ENCODE measurements at places on chromosomes 16 and 17.

DNA sequence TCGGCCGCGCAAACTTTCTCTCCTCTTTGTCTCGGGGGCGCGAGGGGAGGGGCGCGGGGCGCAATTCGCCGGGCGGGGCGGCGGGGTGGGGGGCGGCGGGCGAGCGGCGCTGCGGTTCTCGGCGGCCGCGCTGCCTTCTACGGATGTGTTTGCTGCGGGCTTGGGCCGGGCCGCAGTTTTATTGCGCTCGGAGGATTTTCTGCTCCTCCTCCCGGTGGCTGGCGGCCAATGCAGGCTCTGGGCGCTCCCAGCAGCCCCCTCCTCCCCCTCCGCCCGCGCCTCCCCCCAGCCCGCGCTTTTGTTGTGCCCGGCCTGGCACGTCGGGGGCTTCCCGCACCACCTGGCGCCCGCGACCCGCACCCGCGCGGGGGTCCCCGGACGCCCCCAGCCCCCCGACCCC, at the start of gene TIMP2:
Gene TIMP2 (minus strand): TSS at position 154 of the 400 bp plus-strand sequence. CDS start 299 bp downstream, outside the sequence.
- peak; percentile 92 for DNase-seq

GRCh38 chr17:742147-742793, 9.8 kb downstream of the GEMIN4 start:
- no peak for DNase-seq

GRCh38 chr17:46092991-46093390, 93.9 kb downstream of the STH start:
- no peak for DNase-seq

DNA sequence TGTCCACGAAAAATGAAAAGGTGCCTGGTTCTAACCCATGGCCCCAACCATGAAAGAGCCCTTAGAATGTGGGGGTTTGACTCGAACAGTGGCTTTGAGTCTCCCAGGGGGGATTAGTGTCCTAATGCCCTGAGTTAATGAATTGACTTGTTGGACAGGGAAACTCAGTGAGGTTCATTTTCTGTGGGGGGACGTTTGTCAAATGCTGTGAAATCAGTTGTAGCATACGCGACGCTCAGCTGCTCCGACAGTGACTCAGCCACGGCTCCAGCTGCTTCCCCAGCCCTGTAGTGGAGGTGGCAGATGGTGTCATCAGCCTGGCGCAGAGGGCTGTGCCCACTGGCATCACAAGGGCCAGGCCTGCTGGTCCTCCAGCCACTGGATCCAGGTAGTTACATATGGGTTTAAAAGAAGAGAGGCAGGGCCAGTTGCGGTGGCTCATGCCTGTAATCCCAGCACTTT, 3.9 kb upstream of the TMEM235 start:
- DNase-seq = no peak

GRCh38 chr17:4476511-4477070, 22.1 kb upstream of the SPNS2 start:
- no peak for DNase-seq

DNA sequence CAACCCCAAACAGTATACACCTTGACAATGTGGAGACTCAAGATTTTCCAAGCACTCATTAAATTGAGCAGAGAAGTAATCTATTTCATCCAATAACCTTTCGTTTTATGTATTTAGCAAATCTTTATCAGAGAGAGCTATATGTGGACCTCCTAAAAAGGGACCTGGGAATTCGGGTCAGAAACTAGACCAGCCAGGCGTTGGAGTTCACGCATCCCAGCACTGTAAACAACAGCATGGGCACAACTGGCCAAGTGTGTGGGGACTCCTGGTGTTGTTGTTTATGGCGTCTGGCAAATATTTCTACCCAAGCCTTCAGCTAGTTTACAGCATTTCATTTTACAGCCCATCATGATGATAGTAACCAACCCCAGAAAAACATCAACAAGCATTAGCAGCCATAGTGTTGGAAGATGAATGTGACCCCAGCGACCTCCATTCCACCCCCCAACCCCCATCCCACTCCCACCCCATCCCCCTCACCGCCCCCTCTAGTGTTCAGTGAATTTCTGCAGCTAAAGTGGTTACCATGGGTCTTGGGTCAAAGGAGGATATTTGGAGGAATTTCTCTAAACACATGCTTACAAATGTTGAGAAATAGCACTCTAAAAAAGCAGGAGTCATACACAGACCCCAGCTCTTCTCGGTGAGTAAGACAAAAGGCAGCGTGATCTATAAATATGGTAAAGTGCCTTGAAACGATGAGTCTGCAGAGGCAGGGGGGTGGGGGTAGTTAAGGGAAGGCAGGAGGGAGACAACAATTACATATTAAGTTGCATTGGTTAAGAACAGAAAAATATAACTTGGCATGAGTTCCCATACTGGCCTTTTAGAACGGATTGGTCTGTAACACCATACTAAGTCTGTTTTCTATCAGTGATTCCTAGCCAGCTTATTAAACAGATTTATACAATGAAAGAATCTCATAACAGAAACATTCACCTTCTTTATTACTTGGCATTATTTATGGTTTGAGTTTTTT, 91.4 kb upstream of the TBX2 start:
- DNase-seq = peak; percentile 98

- DNase-seq = no peak
Observed at GRCh38 chr17:74723891-74724290, 11.2 kb upstream of the CD300LF start.

DNA sequence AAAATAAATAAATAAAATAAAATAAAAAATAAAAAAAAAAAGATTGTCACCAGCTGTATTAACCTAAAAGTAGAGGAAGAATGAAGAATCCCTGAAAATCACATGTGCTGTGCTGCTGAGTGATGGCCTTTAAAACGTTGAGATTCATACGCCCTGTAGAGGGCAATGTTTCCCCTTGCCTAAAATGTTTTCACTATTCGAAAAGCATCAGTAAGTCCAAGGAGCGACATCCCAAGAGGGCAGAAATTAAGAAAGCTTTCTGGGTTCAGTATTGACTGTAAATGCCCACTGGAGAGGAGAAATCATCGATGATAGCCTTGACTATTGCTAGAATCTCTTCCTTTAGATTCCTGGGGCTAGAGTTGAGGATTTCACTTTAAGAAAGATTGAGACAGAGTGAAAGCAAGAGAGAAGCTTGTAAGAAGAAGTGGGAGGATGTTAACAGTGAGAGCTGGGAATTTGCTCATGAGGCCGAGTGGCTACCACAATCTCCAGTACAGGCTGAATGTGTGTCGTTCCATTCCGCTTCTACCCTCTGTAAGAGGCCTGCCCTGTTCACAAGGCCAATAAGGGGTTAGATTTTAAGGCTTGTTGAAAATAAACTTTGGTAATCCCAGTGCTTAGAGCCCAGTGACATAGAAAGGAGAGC, 170.8 kb upstream of the FAM20A start:
- peak; percentile 87 for DNase-seq

- no peak for DNase-seq
Observed at GRCh38 chr16:67482233-67482924, 968 bp downstream of the AGRP start.

- no peak for DNase-seq
Observed at GRCh38 chr17:19753661-19754463, 5.8 kb upstream of the ALDH3A1 start.

DNA sequence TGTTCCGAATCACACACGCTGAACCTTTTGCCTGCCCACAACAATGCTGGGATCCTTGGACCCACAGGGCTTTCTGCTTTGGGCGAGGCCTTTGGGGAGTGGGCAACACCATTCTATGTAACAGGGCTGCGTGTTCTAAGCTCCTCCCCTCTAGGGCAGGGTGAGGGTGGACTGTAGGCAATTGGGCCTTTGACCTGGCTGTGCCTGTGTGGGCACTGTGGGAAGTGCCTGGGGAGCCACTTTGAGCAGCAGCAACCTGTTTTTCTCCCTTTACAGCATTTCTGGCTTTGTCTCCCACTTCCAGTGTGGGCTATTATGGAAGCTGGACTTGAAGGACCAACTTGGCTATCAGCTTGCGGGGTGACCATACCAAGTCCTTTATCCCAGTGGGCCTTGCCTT, 128.9 kb upstream of the WSCD1 start:
- DNase-seq = no peak

DNA sequence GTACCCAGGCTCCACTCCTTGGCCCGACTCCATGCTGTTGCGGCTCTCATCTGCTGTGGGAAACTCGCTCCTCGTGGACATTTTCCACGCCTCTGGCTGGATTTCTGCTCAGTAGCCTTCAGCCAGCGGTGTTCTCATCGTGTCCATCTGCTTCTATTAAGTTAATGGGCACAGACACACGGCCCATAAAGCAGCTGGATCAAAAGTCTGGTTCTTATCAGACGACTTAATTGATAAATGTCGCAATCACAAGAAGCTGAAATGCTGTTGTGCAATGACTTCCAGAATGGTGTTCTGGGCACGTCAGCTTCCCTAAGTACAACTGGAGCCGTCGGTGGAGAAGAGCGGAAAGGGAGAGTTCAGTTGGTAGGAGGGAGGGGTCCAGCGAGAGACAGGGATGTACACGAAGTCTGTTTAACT, 211.7 kb upstream of the CHMP6 start:
- DNase-seq = peak; percentile 80

- peak; percentile 21 for DNase-seq
Observed at GRCh38 chr16:82061861-82062525, 26.9 kb downstream of the HSD17B2 start.

- DNase-seq = no peak
Observed at GRCh38 chr17:18161207-18162145, 22.2 kb upstream of the ALKBH5 start.

GRCh38 chr17:9987779-9988585, 82.9 kb upstream of the RCVRN start:
- DNase-seq = peak; percentile 54

- DNase-seq = peak; percentile 79
Observed at GRCh38 chr17:35170968-35171771, 23.0 kb downstream of the SLC35G3 start.

DNA sequence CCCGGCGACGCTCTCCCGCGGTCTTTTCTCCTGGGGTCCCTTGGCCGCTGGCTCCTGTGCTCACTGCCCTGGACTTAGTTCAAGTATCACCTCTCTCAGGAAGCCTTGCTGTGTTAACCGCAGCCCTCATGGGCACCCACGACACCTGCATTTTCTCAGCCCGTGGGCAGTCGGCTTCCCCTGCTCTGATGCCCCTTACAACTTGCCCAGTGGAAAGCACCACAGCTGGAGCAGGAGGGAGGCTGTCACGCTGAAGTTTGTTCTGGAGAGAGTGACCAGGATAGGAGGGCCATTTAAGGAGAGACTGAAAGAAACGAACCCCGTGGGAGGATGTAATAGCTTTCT, 395 bp downstream of the STXBP4 start:
- DNase-seq = peak; percentile 74

DNA sequence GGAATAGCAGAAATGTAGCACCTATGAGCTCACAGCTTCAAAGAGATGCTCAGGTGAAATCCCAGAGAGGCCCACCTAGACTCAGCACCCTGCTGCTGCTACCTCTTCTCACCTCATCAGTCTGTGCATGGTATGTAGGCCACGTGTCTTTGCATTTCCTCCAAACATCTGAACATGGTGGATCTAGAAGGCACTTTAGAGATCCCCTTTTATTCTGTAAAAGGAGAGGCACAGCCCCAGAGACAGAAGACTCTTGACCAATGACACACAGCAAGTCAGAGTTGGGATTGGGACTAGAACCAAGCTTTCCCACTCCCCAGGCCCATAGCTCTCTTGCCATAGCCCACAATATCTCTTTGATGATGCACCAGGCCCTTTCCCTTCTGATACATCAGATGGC, 19.4 kb upstream of the NKD1 start:
- no peak for DNase-seq

GRCh38 chr16:69378760-69379159, 7.0 kb downstream of the TERF2 start:
- DNase-seq = no peak

DNA sequence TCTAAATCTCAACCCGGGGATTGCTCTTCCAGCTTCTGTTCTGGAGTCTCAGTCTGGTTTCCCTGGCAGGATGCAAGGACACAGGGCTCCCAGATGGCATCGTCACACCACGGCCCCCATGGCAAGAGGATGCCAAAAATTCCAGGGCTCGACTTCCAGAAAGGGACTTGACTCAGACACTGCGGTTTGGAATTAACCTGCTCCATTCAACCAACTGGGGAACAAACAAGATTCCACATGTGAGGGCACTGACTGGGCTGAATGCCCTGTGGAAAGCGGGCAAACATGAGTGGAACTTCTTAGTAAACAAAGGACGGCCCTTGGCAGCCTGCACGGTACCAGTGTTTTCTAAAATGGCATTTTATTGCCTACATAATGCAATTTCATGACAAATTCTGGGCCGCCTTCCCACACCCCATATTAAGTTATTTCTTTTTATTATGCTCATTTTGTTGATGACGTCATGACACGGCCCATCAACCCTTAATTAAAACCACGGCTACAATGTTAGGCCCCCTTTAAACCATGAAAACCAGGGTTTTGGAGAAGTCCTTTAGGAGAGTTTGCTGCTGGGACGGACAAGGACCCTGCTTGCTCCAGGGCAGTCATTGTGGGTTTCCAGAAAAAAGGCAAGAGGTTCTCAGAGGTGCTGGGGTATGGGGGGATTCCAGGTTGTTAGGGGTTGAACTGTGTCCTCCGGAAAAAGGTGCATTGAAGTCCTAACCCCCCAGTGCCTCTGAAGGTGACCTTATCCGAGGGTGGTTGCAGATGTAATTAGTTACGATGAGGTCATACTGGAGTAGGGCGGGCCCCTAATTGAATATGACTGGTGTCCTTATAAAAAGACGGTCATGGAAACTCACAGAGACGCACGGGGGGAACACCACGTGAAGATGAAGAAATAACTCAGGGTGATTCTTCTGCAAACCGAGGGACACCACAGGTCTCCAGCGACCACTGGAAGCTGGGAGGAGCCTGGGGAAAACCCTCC, 205.6 kb downstream of the FOXL1 start:
- DNase-seq = peak; percentile 41

DNA sequence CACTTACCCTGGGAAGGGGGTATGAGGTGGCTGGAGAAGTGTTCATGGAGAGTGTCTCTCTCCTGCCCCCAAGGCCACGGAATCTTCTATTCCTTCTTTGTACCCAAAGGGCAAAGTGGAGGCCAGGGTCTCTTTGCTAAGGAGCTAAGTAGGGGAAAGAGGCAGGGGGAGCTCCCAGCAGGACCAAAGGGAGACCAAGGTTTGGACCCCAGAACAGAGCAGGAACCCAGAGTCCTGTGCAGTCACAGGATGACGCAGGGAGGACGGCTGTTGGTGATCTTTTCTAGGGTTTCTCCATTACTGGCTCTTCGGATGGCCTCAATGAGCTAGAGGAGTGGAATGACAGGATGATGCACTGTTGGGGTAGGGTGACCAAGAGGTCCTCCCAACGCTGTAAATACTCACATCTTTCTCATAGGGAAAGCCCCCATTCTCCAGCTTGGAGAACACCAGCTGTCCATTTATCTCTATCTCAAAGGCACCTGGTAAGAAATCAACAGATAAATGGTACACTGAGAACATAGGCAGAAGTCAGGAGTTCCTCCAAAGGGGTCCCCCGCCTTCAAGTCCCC, 966 bp downstream of the MIEN1 start:
- no peak for DNase-seq

Measured in adipocyte (in vitro differentiated cells).